ENCODE measurements at places on chromosomes 7 and 10. TPM values are rescaled to one million over a fixed set of nuclear protein-coding genes. Genes with fewer than 3 reads are reported as not detected.

Gene THSD7A
- 5.4 TPM for total RNA-seq

DNA sequence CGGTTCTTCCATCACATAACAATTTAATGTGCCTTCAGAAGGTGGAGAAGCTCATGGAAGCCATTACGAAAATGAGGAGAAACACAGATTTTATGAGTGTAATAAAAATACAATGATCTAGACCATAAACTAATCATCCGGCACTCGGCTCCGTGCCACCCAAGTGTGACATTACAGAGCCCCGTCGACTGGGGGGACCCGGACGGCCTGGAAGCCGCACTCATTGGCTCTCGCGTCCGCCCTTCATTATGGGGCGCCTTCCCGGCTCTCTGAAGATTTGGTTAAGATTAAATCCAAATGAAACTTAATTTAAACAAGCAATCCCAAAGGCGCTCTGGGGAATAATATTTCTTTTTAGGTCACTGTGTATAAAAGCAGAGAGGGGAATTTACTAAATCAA, 242.6 kb downstream of the DNAJB6 start:
- DNase-seq: no peak

GRCh38 chr10:99524736-99525380, 7.9 kb upstream of the NKX2-3 start:
- DNase-seq: no peak

Gene CYP3A7
- total RNA-seq: 0.82 TPM

GRCh38 chr10:59363446-59363958, 1.2 kb upstream of the FAM13C start:
- no peak for DNase-seq

Gene GIMAP5
- 10.3 TPM for total RNA-seq

GRCh38 chr10:125010362-125010761, 68.4 kb downstream of the ZRANB1 start:
- no peak for DNase-seq

Gene MMP21
- total RNA-seq: not detected

Gene CHAT
- total RNA-seq: 0.84 TPM

Gene ZNF107
- total RNA-seq: 5.0 TPM

Gene ITGA8
- total RNA-seq: 3.4 TPM

Gene CH25H
- total RNA-seq: 1.2 TPM

DNA sequence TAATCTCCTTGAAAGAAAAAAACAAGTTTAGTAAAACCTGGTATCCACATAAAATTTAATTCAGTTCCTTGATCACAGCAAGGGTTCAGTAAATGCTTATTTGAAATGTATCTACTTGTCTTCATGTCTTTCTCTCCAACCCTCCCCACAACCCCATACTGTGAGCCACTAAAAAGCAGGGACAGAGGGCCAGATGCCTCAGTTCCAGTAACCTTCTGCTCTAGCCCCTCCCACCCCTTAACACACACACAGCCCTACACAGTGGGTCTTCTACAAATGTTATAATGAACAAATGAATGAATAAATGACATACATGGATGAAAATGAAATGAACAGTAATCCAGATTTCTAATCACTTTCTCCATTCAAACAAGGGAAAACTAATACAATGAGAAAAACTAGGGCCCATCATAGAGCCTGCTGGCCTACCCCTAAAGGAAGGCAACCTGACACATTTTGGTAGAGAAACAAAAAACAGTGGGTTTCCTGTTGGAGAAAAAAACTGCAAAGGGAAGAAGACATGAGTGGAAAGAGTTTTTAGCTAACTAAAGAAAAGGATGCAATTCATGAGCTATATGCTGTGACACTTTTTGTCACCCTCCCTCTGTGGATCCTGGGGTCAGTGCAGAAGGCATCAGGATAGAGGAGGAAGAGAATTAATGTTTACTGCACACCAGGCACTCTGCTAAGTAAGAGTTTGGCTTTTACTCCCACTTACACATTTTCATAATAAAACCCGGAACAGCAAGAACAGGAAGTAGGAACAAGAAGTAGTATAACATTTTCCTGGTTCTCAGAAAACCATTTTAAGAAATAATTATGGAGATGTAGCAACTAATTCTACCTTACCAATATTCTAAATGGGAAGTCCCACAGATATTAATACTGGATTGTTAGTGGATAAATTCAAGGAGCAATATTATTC, 38.1 kb downstream of the ELMO1 start:
- DNase-seq: no peak

DNA sequence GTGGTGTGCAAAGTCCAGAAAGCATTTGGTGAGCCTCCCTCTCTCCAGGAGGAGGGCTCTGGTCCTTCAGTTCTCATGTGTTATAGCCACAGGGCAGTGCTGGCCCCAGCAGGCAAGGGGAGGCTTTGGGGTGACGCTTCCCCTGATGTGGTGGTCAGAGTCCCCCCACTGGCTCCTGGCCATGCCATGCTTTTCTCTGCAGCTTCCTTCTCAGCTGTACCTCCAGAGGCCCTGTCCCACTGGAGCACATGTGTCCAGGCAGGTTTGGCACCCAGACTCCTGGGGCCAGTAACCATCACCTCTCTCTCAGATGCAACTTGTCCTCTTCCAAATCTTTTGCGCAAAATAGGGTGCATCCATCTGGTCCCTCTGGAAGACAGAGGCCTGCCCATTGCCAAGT, 233.0 kb upstream of the ZNF32 start:
- DNase-seq: no peak

DNA sequence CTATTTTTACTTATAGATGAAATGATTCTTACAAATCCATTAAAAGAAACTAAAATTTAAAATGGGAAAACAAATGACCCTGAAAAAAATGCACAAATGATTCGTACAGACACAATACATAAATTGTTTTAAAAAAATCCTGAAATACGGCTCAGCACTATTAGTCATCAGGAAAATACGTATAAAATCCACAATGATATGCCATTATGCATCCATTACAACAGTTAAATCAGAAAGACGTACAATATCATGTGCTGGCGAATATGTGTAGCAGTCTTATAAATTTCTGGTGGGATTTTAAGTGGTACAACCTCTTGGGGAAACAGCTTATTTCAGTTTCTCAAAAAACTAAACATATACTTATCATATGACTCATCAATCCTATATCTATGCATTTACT, 600.1 kb upstream of the STEAP1 start:
- DNase-seq: no peak

Gene FAM131B
- total RNA-seq: 0.43 TPM

All from mucosa of descending colon (tissue), 3 donors.